Peyer's patch (tissue), 4 donors: ENCODE measurements at places on chromosomes 2 and 18.

DNA sequence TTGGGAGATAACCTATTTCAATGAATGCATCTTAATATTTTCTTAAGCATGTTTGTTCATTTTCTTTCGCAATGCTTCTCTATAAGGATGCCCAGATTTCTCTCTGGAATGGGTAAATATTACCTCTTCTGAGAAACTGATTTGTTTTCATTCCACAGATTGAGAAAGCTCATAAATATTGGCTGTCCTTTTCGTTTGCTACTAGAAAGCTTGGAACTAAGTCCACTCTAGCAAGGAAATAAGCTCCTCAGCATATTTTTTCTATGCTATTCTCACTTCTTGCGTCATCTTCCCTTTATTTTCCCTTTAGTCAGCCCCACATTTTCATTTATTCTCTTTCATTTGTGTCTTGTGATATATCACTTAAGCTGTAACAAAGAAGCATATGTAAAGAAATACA, 76.3 kb downstream of the ANTXR1 start:
- DNase-seq: no peak
- no peaks in the 10 kb centered on the region for H3K36me3 ChIP-seq
- no peak overlapping the region for H3K4me3 ChIP-seq

GRCh38 chr2:17122887-17123501, 395.2 kb downstream of the RAD51AP2 start:
- no peak overlapping the region for H3K27ac ChIP-seq
- no peaks in the 10 kb centered on the region for H3K27me3 ChIP-seq
- DNase-seq: no peak
- no peaks in the 10 kb centered on the region for H3K4me1 ChIP-seq
- no peaks in the 10 kb centered on the region for H3K36me3 ChIP-seq

GRCh38 chr2:153232464-153232863, 246.1 kb downstream of the RPRM start:
- H3K36me3 ChIP-seq: no peaks in the 10 kb centered on the region
- H3K4me1 ChIP-seq: no peaks in the 10 kb centered on the region
- no peak overlapping the region for H3K4me3 ChIP-seq
- no peak overlapping the region for H3K27ac ChIP-seq

DNA sequence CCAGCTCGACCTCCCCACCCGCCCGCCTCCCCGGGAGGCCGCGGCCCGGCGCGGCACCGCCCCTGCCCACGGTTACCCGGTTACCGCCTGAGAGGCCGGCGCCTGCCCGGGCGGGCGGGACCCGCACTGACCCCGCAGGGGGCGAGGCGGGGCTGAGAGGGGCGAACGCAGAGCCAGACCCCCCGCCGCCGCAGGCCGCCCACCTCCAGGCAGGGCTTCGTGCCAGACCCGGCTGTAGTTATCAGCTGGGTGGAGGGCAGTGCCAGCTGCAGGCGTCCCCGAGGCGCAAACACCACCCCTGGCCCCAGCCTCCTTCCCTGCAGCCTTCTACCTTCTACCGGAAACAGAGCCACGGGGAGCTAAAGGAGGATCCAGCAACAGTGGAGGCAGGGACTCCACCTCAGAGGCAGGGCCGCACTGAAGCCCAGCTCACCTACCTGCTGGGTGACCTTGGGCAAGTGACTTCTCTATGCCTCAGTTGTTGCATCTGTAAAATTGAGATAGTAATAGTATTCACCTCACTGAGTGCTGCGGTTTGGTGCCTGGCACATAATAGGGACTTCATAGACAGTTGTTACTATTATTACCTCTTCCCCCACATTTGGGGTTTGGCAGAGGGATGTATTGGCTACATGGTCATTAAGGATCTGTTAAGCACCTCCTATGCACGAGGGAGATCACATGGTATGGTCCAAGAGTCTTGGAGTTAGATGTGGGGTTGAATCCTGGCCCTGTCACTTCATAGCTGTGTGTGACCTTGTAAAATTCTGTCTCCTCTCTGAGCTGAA, 231.6 kb upstream of the SMAD2 start:
- no peak for DNase-seq
- peak overlapping the region; percentile 51 for H3K4me3 ChIP-seq
- peak overlapping the region; percentile 98 for H3K27ac ChIP-seq
- H3K36me3 ChIP-seq: no peaks in the 10 kb centered on the region

DNA sequence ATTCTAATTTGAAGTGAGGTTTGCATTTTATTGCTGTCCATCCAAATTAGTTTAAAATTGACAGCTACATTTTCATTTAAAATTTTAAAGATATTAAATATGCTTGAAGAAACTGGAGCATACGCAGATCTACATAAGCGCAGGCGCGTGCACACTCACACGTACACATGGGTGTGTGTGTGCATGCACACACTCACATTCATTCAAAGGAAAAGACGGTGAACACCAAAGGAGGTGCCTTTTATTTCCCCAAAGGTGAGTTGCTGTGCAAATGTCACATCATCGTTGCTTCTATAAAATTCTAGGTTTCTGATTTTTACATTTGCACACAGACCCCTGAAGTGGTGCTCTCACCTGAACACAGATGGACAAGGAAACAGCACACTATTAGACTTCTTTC, 194.2 kb downstream of the GRB14 start:
- H3K27ac ChIP-seq: no peak overlapping the region
- DNase-seq: no peak
- H3K36me3 ChIP-seq: no peaks in the 10 kb centered on the region
- no peak overlapping the region for H3K4me3 ChIP-seq

GRCh38 chr2:106899786-106900530, 14.0 kb upstream of the ST6GAL2 start:
- no peaks in the 10 kb centered on the region for H3K27me3 ChIP-seq
- no peaks in the 10 kb centered on the region for H3K36me3 ChIP-seq
- H3K4me3 ChIP-seq: no peak overlapping the region
- no peaks in the 10 kb centered on the region for H3K4me1 ChIP-seq

GRCh38 chr2:137659616-137660015, 304.7 kb upstream of the HNMT start:
- H3K4me1 ChIP-seq: no peaks in the 10 kb centered on the region
- H3K27ac ChIP-seq: no peak overlapping the region
- H3K4me3 ChIP-seq: no peak overlapping the region
- DNase-seq: no peak
- no peaks in the 10 kb centered on the region for H3K36me3 ChIP-seq

DNA sequence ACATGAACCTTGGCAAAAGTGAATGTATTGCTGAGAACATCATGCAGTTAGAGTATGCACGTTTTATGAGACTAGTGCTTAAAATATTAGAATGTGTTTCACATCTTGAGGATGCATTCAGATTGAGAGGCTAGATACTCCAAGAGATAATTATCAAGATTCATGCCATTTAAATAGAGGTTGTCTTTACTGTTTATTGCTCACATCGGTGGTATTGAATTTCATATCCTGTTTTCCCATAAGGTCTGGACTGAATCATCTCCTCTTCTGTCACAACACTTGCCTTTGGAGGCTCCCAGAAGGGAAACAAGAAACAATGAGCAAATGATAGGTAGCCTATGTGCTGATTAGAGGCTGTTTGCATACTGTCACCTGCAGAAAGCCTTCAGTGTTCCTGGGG, 83.8 kb downstream of the CLHC1 start:
- no peaks in the 10 kb centered on the region for H3K4me1 ChIP-seq
- H3K4me3 ChIP-seq: no peak overlapping the region
- H3K27me3 ChIP-seq: no peaks in the 10 kb centered on the region

- no peak for DNase-seq
- H3K4me1 ChIP-seq: no peaks in the 10 kb centered on the region
- no peaks in the 10 kb centered on the region for H3K36me3 ChIP-seq
- no peaks in the 10 kb centered on the region for H3K27me3 ChIP-seq
- H3K27ac ChIP-seq: no peak overlapping the region
These were observed 20.4 kb downstream of the CCT7 start for GRCh38 chr2:73254343-73255006.

- no peaks in the 10 kb centered on the region for H3K27me3 ChIP-seq
- no peak overlapping the region for H3K4me3 ChIP-seq
- no peaks in the 10 kb centered on the region for H3K36me3 ChIP-seq
These were observed 207.2 kb downstream of the ZBTB7C start for GRCh38 chr18:48202006-48202348.

GRCh38 chr18:43735570-43735969, 458.3 kb upstream of the SYT4 start:
- no peaks in the 10 kb centered on the region for H3K36me3 ChIP-seq
- H3K4me3 ChIP-seq: no peak overlapping the region
- DNase-seq: no peak
- no peak overlapping the region for H3K27ac ChIP-seq
- H3K4me1 ChIP-seq: no peaks in the 10 kb centered on the region

GRCh38 chr2:20432714-20433113, 14.2 kb upstream of the RHOB start:
- no peaks in the 10 kb centered on the region for H3K27me3 ChIP-seq
- H3K4me3 ChIP-seq: no peak overlapping the region

DNA sequence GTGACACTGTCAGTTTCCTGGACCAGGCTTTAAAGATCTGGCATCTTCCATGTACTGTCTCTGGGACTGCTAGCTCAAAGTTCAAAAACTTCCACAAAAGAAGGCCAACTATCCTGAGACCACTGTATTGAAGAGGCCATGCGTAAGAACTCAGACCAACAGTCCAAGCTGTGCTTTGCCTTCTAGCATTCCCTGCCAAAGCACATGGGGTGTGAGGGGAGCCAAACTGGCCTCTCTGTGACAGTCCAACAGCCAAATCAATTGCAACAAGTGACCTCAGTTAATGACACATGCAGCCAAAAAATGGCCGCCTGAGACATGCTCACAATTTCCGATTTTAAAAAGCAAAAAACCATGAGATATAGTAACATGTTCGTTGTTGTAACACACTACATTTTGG, 160.3 kb upstream of the CDH19 start:
- no peak overlapping the region for H3K4me3 ChIP-seq
- DNase-seq: no peak
- no peaks in the 10 kb centered on the region for H3K27me3 ChIP-seq
- no peak overlapping the region for H3K27ac ChIP-seq

GRCh38 chr2:182814804-182815203, 51.6 kb downstream of the FRZB start:
- DNase-seq: no peak
- H3K36me3 ChIP-seq: no peaks in the 10 kb centered on the region
- no peak overlapping the region for H3K4me3 ChIP-seq
- no peaks in the 10 kb centered on the region for H3K27me3 ChIP-seq

- no peak overlapping the region for H3K4me3 ChIP-seq
- no peaks in the 10 kb centered on the region for H3K36me3 ChIP-seq
- H3K27me3 ChIP-seq: no peaks in the 10 kb centered on the region
- no peak for DNase-seq
These were observed 71.6 kb downstream of the BCL2 start for GRCh38 chr18:63247926-63248325.

- no peaks in the 10 kb centered on the region for H3K36me3 ChIP-seq
- H3K4me1 ChIP-seq: no peaks in the 10 kb centered on the region
- H3K27me3 ChIP-seq: no peaks in the 10 kb centered on the region
- H3K4me3 ChIP-seq: no peak within 1 kb of the TSS
- peak within 1 kb of the TSS; percentile 62 for H3K27ac ChIP-seq
These were observed at the start of gene FABP1 for GRCh38 chr2:88127888-88128653. Gene FABP1 (minus strand): TSS chr2:88128062. CDS start chr2:88128017, 45 bp downstream.

GRCh38 chr2:85755122-85756027, 1.6 kb downstream of the ATOH8 start:
- peak overlapping the region; percentile 65 for H3K27ac ChIP-seq
- H3K27me3 ChIP-seq: no peaks in the 10 kb centered on the region

DNA sequence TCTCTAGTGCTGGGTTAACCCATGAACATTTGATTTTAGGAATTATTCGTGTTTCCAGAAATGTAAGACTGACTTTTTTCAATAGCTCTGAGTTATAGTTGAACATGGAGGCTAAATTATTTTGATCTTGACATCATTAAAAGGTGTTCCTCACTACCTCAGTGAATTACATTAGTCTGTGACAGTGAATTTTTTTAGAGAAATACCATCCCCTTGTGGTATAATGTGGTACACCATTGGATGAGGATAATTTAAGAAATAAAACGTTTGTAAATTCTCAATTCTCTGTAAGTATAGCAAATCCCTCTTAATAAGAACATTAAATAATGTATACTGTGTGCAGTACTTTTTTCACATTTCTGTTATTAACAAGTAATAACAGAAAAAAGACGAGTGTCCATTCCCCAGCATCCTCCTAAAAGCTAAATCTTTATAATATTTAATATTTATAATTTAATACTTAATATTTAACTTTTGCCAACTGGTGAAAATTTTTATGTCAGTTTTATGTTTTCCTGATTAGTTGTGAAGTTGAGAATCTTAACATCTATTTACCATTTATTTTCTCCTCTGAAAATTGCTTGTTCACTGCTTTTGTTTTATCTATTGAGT, 70.3 kb upstream of the CWC22 start:
- H3K27ac ChIP-seq: no peak overlapping the region
- no peak overlapping the region for H3K4me3 ChIP-seq
- H3K36me3 ChIP-seq: no peaks in the 10 kb centered on the region
- H3K4me1 ChIP-seq: no peaks in the 10 kb centered on the region
- no peaks in the 10 kb centered on the region for H3K27me3 ChIP-seq

GRCh38 chr2:30764021-30764800, 43.0 kb downstream of the CAPN13 start:
- peaks cover 46% of the 10 kb centered on the region for H3K36me3 ChIP-seq
- no peak overlapping the region for H3K4me3 ChIP-seq
- no peaks in the 10 kb centered on the region for H3K4me1 ChIP-seq

GRCh38 chr2:109402180-109402579, 211.6 kb downstream of the SEPTIN10 start:
- no peaks in the 10 kb centered on the region for H3K27me3 ChIP-seq
- no peaks in the 10 kb centered on the region for H3K4me1 ChIP-seq
- no peak overlapping the region for H3K27ac ChIP-seq
- DNase-seq: no peak

DNA sequence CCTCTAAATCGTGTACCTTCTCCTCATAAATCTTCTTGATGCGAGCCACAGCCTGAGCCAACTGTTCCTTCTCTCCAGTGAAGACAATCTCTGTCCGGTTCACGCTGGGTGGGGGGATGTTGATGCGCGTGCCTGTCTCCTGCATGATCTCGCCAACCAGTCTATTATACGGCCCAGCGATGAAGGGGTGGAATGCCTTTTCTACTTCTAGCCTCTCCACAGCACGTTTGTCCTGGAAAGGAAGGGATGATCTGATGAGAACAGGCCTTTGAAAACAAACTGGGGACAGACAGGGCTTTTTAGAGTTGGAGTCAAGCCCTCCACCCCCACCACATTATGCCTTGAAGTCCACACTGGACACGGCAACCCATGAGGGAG, 59.3 kb downstream of the HDLBP start:
- no peak overlapping the region for H3K27ac ChIP-seq
- no peaks in the 10 kb centered on the region for H3K4me1 ChIP-seq
- H3K36me3 ChIP-seq: peaks cover 93% of the 10 kb centered on the region
- no peak overlapping the region for H3K4me3 ChIP-seq
- no peaks in the 10 kb centered on the region for H3K27me3 ChIP-seq

GRCh38 chr2:75064691-75065396, 106.4 kb downstream of the POLE4 start:
- H3K36me3 ChIP-seq: no peaks in the 10 kb centered on the region
- H3K4me3 ChIP-seq: no peak overlapping the region
- no peaks in the 10 kb centered on the region for H3K4me1 ChIP-seq

DNA sequence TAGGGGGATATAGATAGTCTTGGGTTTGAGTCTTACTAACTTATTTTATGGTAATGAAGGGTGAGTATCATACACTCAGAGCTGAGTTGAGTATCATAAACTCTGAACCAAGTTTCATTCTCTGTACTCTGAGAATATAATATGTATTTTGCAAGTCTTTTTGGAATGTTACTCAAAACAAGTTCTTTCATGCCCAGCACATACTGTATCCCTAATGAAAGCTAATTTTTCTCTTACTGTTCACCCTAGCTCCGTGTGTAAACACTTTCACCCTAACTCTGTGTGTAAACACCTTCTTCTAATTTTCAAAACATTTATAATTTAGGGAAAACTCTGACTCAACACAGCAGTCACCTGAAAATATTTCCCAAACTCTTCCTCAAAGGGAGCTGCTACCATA, 29.7 kb upstream of the CHST9 start:
- H3K4me3 ChIP-seq: no peak overlapping the region
- no peaks in the 10 kb centered on the region for H3K27me3 ChIP-seq
- H3K4me1 ChIP-seq: no peaks in the 10 kb centered on the region
- H3K27ac ChIP-seq: no peak overlapping the region
